Foreskin keratinocyte (primary cell): ENCODE measurements at places on chromosomes 7 and 10. TPM values are rescaled to one million over a fixed set of nuclear protein-coding genes. Genes with fewer than 3 reads are reported as not detected.

DNA sequence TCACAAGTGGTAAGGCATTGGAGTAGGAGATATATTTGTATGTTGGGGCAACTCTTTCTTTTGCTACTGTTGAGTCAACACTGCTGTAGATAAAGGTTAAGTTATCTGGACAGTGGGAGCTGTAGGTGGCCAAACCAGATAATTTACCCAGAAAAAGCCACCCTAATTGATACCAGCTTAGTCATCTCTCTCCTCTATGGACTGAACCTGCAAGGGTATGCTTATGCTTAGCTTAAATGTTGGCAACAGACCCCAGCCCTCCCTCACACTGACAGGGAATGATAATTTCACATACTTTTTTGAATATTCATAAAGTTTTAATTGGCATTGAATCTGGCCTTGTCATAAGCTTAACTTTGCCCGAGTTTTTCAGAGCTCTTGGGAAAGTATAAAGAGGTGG lies 66.3 kb downstream of the CREB5 start:
- DNase-seq = no peak

- no peak for DNase-seq
Observed at GRCh38 chr10:88423732-88424131, 159.4 kb downstream of the RNLS start.

GRCh38 chr7:50268990-50269389 lies 35.5 kb upstream of the IKZF1 start:
- no peak for DNase-seq

UBE2H gene
- total RNA-seq = 50.2 and 55.0 TPM in 2 replicates

DNA sequence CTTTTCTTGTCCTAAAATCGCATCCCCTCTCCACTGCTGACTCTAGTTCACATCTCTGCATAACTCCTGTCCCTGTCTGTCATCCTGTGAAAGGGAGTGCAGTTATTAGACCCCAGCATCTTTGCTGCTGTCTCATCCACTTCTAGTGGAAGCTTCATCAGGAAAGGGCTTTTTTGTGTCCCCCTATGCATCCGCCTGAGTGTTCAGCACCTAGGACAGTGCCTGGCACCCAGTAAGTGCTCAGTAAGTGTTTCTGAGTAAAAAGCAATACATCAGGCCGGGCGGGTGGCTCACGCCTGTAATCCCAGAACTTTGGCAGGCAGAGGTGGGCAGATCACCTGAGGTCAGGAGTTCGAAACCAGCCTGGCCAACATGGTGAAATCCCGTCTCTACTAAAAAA lies 211.8 kb upstream of the FOXK1 start:
- DNase-seq = no peak

- no peak for DNase-seq
Observed at GRCh38 chr10:129021594-129022304, 445.3 kb upstream of the MGMT start.

GRCh38 chr10:77770081-77770867 lies 132.7 kb upstream of the KCNMA1 start:
- no peak for DNase-seq

GRCh38 chr7:50614721-50615518 lies 49.7 kb upstream of the DDC start:
- no peak for DNase-seq

DNA sequence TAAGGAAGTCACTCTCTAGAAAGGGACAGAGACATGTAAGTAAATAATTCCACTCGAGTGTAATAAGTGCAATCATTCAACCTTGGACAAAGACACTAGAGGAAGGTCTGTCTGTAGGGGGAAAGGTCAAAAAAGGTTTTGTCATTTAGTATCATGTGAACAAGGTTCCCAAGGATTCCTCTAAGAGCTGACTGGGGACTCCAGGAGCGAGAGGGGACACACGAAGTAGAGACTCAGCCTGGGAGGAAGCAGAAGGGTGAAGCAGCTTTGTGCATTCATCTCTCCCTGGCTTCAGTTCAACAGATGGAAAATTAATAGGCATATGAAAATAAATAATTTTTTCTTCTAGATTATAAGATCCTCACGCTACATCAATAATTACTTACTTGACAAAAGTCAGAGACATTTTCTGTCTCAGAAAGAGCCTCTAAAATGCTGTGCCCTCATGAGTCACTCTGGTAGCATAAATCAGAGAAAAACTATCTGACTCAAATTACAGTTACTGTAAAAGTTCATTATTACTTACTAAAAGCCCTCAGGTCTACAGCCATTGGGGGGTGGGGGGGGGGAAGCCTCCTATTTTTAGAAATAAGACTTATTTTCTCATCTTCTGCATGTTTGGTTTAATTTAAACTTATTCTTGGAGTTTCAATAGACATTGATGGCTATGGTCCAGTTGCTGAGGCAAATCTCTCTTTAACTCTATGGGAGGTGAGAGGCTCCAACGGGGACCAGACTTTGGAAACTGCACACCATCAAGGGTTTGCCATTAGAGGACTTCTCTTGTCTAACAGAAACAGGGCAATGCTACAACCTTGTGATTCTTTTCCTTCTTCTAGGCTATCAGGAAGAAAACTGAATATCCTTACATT lies 275.1 kb upstream of the KLF14 start:
- DNase-seq = peak; percentile 42

DNA sequence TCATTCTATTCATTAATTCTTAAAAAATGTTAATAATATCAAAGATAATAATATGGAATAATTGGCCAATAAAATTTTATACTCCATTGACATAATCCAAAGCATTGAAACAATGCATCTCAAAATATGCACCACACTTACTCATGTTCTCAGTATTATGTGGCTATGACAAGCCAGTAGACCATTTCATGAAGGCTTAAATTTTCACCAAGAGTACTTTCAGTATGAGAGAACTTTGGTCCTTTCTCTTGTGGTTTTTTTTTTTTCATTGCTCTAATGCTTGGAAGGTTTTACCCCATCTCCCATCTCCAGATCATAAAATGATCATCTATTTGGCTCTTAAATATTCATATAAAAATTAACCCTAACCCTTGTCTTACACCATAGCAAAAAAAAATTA lies 45.5 kb upstream of the TMEM140 start:
- DNase-seq = no peak
